Sciatic nerve (tissue), 2 donors: ENCODE measurements at places on chromosomes 1 and 21.
A peak's percentile ranks its signal among the peaks of the same experiment; 100 is the strongest.

DNA sequence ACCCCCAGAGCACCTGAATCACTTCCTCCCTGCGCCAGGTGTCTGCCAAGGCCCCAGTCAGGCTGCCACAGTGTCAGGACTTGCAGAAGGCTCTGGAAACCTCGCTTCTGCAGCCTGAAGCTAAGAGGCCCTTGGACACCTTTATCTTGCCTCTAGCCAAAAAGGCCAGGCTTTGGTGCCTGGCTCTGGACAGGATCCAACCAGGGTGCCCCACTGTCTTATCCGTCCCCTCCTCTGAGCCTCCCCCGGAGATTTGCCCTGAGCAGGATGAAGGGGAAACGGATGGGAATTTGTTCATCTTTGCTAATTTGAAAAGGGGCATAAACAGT lies 12.8 kb upstream of the CLSTN1 start:
- DNase-seq: no peak

DNA sequence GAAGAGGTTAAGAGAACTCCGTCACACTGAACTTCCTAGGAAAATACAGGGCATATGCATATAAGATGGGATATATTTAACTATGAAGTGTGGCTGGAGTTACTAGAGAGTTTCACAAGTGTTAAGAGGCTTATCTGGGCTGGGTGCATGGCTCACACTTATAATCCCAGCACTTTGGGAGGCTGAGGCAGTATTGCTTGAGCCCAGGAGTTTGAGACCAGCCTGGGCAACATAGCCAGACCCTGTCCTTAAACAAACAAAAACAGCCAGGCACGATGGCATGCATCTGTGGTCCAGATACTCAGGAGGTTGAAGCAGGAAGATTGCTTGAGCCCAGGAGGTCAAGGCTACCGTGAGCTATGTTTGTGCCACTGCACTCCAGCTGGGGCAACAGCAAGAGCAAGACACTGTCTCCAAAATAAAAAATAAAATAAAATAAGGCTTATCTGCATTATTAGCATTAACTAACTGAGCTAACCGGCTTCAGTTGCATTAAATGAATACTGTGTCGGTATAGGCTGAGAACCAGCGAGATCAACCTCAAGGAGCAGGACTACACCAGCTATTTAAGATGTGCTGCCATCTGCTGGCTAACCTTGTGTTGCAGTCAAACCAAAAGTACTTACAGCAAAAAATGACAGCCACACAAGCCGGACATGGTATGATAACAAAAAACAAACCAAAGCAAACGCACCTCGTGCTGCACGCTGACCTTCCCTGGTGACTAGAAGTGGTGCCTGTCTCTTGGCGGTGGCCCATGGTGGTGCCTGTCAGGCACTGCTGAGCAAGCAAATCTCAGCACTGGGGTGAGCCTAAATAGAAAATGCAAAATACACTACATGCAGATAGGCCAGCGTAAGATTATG lies 19.7 kb upstream of the RBBP5 start:
- DNase-seq: peak; percentile 87

GRCh38 chr1:36968730-36969129 lies 65.6 kb downstream of the GRIK3 start:
- DNase-seq: no peak

- no peak for DNase-seq
Measured at GRCh38 chr1:156260896-156261295, 13.0 kb upstream of the PAQR6 start.

- DNase-seq: no peak
Measured at GRCh38 chr1:46673749-46674182, 2.1 kb downstream of the TEX38 start.

DNA sequence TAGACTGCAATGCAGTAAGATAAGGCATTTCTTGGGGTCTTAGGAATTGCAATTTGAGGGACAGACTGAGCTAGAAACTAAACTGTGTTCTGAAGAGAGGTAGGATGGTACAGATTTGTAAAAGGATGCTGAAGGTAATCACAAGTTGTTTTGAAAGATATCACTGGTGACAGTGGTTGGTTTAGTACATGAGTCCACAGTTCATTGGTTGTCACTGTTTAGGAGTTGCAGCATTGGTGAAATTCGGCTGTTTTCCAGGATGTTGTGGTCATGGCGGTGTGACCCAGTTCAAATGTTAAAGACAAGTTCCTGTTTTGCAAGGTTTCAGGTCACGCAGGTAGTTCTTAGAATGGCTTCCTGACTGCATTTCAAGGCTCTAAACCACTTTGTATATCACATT lies 292.8 kb upstream of the B3GALT2 start:
- no peak for DNase-seq

DNA sequence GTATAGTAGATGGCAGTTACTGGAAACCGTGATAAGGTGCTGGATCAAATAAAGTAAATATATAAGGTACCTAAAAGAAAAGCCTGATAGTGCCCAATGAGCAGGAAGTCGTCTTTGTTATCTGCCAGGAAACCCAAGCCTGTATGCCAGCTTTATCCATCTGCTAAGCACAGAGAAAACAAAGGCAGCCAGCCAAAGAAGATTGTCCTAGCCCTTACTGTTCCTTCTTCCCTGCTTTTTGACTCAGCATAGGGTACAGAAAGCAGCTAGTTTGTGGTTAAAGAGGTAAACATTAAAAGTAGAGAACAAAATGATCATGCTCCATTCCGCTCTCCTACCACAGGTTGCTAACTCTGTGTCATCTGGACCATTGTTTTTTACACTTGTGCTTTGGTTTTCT lies 10.1 kb downstream of the KRTAP22-2 start:
- no peak for DNase-seq

DNA sequence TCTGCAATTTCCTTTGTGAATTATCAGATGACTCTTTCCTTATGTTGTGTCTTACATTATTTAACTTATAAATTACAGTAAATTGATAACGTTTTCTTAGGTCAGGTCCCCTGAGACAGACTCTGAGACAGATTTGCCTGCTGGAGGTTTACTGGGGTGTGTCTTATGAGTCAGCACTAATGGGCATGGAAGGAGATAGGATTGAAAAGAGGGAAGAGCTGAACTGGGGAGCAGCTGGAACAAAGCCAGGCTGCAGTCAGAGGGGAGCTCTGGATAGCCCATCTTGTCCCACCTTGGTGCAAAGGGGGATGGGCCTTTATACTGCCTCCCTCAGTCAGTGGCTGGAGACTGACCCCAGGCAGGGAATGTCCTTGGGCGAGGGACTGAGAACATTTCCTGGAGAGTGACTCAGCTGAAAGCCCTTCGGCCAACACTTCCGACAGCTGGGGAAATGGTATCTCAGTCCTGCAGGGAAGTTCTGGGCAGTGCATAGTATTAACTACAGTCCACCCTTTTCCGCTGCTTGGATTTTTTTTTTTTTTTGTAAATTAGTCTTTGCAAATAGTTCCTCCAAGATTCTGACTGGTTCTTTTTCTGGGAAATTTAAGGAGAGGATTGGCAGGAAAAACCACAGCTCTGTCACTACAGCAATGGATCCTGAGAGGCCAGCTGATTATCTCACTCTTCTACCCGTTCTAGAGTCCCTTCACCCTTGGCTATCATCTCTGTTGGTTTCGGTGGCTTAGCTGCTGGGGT lies 39.1 kb upstream of the CDC42BPA start:
- DNase-seq: no peak

DNA sequence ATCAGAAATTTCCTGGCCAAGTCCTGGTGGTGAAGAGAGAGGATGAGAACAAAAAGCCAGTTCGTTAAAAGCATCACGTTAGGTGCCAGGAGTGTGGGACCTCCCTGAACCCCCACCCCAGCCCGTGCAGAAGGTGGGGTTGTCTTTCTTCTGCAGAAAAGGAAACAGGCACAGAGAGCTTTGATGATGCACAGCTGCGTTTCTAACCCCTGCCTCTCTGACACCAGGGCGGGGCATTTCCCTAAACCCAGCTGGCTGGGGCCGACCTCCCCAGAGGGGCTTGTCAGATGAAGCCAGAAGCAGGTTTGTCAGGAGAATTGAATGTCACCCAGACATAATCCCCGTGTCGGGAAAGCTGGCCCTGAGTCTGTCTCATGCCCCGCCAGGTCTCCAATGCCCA lies 189.3 kb upstream of the EDN2 start:
- DNase-seq: no peak

GRCh38 chr1:228149406-228150119 lies at the start of gene GJC2:
GJC2 (plus strand) TSS chr1:228149930; CDS start chr1:228157759, 7,829 bp downstream.
- DNase-seq: peak; percentile 78

GRCh38 chr1:69777971-69778370 lies 210.2 kb downstream of the LRRC7 start:
- no peak for DNase-seq

DNA sequence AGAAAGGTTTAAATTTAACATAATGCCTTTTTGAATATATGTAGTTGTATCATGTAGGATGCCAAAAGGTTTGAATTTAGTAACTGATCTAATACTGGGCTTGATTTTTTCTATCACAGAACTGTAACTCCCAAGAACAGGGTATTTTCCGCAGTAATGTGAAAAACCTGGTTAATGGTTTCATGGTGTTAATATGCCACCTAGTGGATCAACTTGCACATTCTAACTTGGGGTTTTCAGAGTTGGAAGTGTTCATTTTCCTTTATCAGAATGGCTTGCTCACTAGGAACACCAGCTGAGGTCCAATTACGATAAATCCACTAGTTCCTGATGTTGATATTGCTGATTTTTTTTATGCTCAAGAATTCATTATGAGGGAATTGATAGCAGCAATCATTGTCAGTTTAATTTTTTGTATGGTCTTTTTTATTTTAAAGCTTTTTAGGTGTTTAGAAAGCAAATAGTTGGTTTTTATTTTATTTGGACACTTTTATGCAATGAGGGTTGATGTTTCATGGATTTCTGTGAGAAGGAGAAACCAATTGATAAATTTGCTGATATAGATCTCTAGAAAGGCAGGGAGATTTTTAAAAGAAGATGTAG lies 157.2 kb downstream of the PLA2G4A start:
- no peak for DNase-seq

GRCh38 chr1:197683895-197684553 lies 91.3 kb downstream of the DENND1B start:
- DNase-seq: no peak

GRCh38 chr1:147722124-147722523 lies 38.3 kb downstream of the GJA5 start:
- DNase-seq: no peak

- DNase-seq: no peak
Measured at GRCh38 chr1:62544570-62544969, 52.8 kb upstream of the ANGPTL3 start.

GRCh38 chr21:40270047-40270446 lies 402.8 kb downstream of the PCP4 start:
- no peak for DNase-seq

GRCh38 chr1:93798291-93798690 lies 80.7 kb downstream of the DNTTIP2 start:
- DNase-seq: no peak

DNA sequence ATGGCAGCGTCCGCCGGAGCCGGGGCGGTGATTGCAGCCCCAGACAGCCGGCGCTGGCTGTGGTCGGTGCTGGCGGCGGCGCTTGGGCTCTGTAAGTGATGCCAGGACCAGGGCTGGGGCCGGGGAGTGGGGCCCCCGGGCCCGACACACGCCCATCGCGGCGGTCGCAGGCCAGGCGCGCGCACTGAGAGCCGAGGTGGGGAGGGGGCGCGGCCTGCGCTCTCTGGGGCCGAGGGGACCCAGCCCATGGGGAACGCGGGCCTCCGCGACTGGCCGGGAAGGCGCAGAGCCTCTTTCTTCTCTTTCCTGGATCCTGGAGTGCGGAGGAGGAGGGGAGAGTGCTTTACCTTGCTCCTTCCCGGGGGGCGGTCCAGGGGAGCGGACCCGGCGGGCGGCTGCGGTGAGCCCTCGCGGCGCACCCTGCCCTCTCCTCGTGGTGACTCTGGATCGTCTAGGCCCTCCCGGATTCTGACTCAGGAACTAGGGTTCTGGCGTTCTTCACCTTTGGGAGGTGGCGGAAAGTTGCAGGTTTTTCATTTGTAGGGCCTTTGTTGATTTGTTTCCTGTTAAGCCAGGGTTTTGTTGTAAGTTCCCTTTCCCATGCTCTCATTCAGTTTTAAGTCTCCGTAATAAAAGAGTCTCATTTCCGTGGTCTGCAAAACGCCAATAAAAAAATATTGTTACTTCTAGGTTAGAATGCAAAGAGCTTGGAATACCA lies 529 bp downstream of the MPZL1 start:
- DNase-seq: no peak

DNA sequence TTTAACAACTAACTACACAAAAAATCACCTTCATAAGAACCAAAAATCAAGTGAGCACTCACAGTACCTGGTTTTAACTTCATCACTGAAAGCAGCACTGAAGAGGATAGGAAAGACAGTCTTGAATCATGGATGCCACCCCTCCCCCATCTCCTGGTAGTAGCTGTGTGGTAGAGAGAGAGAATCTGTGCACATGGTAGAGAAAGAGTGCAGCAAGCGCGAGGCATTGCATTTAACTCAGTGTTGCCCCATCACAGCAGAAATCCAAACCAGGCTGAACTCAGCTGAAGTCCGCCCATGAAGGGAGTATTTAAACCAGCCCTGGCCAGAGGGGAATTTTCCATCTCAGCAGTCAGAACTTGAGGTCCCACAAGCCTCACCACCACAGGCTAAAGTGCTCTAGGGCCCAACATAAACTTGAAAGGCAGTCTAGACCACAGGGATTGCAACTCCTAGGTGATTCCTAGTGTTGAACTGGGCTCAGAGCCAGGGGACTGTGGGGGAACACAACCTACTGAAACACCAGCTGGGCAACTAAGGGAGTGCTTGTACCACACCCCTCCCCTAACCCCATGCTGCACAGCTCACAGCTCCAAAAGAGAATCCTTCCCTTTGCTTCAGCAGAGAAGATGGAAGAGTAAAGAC lies 38.4 kb downstream of the VAV3 start:
- no peak for DNase-seq

- DNase-seq: no peak
Measured at GRCh38 chr1:37035014-37035691, 838 bp upstream of the GRIK3 start.

DNA sequence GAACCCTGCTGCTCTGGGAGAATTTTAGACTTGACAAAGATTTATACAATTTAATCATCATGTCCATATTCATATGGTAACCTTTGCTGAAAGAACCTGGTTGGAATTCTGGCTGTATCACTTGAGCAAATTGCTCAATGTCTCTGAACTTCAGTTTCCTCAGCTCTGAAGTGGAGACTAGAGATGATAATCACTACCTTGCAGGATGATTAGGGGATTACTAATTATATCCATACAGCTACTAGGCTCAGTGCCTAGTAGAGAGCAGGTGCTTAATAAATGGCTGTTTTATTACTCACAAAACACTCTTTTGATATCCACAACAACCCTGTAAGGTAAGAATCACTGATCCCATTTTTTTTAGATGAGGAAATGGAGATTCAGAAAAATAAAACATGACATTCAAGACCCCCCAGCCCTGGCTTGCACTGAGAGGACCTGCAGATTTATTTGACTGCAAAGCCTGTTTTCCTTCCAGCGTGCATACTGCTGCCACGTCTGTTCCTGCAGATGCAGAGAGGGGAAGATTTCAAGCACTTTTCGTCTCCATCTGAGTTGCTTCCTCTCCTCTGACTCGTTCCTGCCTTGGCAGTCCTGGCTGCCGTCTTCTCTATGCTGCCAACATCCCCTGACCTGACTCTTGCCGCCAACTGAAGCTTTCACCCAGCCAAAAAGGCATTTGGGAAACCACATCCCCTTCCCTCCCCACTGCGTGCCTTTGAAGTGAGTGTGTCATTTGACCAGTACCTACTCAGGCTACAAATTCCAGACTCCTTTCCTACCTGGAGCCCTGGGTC lies 203.0 kb downstream of the PLPP3 start:
- DNase-seq: no peak

GRCh38 chr1:235776396-235776795 lies 90.3 kb downstream of the LYST start:
- DNase-seq: no peak

- DNase-seq: no peak
Measured at GRCh38 chr1:19581381-19581780, 62.7 kb upstream of the NBL1 start.

GRCh38 chr1:92365378-92366039 lies 66.7 kb downstream of the RPAP2 start:
- DNase-seq: no peak
